ENCODE measurements at places on chromosomes 6 and 20. TPM values are rescaled to one million over a fixed set of nuclear protein-coding genes. Genes with fewer than 3 reads are reported as not detected.

Gene LHFPL5
- total RNA-seq: 0.16 TPM

Gene SLC2A4RG
- total RNA-seq: 82.1 TPM

Gene OPRM1
- not detected for total RNA-seq

Gene BEND6
- 1.2 TPM for total RNA-seq

Gene MAK
- 0.11 TPM for total RNA-seq

Gene C6orf52
- 1.7 TPM for total RNA-seq

Gene SNAP91
- total RNA-seq: 0.30 TPM

Gene DPPA5
- total RNA-seq: not detected

Gene CDSN
- 0.06 TPM for total RNA-seq

Gene NINL
- total RNA-seq: 14.4 TPM

Gene DYNLT2
- total RNA-seq: 0.59 TPM

Gene GNL1
- total RNA-seq: 27.1 TPM

Gene IRAK1BP1
- 0.62 TPM for total RNA-seq

Gene HLA-DRB5
- total RNA-seq: not detected

Gene HLA-DPB1
- total RNA-seq: not detected

Gene COL11A2
- 0.51 TPM for total RNA-seq

Gene DCDC2
- total RNA-seq: 2.7 TPM

Gene SSTR4
- total RNA-seq: 0.43 TPM

Gene LCA5
- total RNA-seq: 0.39 TPM

Gene SIRPG
- total RNA-seq: not detected

Gene ANGPT4
- total RNA-seq: 0.04 TPM

Gene MAS1
- not detected for total RNA-seq

Gene CNBD2
- 5.3 TPM for total RNA-seq

Gene SCRT2
- 0.04 TPM for total RNA-seq

Gene OR2H2
- total RNA-seq: not detected

Gene SLC22A3
- total RNA-seq: 59.2 TPM

Gene ZC2HC1B
- not detected for total RNA-seq

Gene ZC3H12D
- 0.21 TPM for total RNA-seq

Gene PABPC1L
- 13.1 TPM for total RNA-seq

Gene ELOVL2
- 6.1 TPM for total RNA-seq

Gene VGLL2
- total RNA-seq: not detected

Gene MTFR2
- 11.3 TPM for total RNA-seq

Gene ARFGAP1
- 68.0 TPM for total RNA-seq

Gene TCF15
- not detected for total RNA-seq

Gene HFE
- 14.1 TPM for total RNA-seq

Gene SIRPD
- not detected for total RNA-seq

Gene SASH1
- total RNA-seq: 3.0 TPM

Gene MAP3K7
- total RNA-seq: 11.3 TPM

Gene HCRTR2
- total RNA-seq: not detected

Gene PTK6
- total RNA-seq: 2.0 TPM

Gene FERMT1
- 14.4 TPM for total RNA-seq

Gene FAM217A
- not detected for total RNA-seq

Gene IMPG1
- not detected for total RNA-seq

Gene AHCY
- 298 TPM for total RNA-seq

Gene SLC24A3
- 0.02 TPM for total RNA-seq

Gene MICB
- 5.3 TPM for total RNA-seq

Gene PACRG
- total RNA-seq: 0.32 TPM

Gene NDUFAF5
- 32.3 TPM for total RNA-seq

Gene FHL5
- not detected for total RNA-seq

Gene RPS21
- 2,471 TPM for total RNA-seq

Gene SIRPB1
- total RNA-seq: 0.47 TPM

Gene RAD21L1
- total RNA-seq: not detected

Data from A549 treated with dexamethasone at 1 μM for 4 hours (cell line).